Activated gamma-delta T cell treated with anti-CD3 and anti-CD28 coated beads, Interleukin-2, amount 50 U/mL, for 16 hours (primary cell): ENCODE measurements at places on chromosomes 7 and 10.

GRCh38 chr7:33905389-33906032 lies at the start of gene BMPER:
Gene BMPER, plus strand, starts transcription at chr7:33905539. Its CDS starts 75 bp downstream, at chr7:33905614.
- no peak for DNase-seq

- DNase-seq: no peak
These were observed 97.6 kb downstream of the LMBR1 start for GRCh38 chr7:156795415-156795814.

GRCh38 chr10:9302140-9302746 lies 1247.8 kb downstream of the GATA3 start:
- no peak for DNase-seq

- DNase-seq: no peak
These were observed 116.6 kb downstream of the PTPN20 start for GRCh38 chr10:47027784-47028260.

- no peak for DNase-seq
These were observed 435.0 kb downstream of the GALNT17 start for GRCh38 chr7:71566991-71567390.

DNA sequence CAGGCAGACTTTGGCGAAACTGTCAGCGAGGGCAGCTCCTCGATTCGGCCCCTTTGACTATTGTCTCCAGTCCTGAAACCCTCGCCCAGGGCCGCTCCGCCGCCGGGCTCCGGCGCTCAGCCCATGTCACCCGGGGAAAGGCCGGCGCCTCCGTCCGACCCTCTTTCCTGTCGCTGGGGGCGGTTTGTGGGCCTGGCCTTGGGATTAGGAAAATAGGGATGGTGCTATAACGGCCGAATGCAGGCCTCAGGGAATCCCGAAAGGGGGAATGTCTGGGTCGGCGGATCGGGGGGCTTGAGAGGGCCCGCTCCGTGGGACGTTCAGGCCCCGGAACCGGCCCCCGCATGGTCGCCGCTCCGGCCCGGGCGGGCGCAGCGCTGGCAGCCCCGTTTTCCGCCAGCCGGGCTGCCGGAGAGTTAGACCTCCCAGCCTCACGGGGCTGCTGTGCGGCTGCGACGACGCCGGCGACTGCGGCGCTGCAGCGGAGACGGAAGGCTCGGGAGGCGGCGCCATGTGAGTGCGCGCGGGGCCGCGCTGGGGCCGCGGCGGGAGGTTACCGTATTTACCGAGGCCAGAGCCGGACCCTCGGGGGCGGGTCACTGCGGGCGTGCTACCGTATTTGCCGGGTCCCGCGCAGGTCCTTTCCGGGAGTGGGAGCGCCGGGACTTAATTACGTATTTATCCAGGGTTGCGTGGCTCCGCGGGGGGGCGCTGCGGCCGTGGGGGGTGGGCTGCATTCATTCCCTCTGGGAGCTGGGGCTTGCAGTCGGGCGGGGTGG lies 25.9 kb downstream of the ZNF775 start:
- peak; percentile 60 for DNase-seq
